Stromal cell of bone marrow (primary cell): ENCODE measurements at places on chromosomes 7 and 10.

GRCh38 chr10:23585186-23585585 is 146.3 kb downstream of the OTUD1 start:
- no peak for DNase-seq

DNA sequence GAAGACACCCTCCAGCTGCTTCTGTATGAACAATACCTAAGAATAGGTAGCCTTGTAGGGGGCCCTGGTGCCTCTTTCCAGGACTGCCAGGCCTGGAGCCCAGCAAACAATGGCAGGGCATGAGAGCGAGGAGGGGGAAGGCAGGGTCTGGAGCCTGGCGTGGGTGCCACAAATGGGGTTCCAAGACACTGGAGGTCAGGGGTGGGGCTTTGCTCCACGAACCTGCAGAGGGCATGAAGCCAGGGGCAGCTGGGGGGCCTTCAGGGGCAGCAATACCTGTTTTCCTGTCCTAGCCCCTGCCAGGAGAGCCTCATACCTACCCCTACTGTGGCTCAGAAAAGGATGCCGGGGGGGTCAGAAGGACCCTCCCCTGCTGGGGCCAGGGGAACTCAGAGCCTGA is 61.6 kb downstream of the SLC29A4 start:
- no peak for DNase-seq

DNA sequence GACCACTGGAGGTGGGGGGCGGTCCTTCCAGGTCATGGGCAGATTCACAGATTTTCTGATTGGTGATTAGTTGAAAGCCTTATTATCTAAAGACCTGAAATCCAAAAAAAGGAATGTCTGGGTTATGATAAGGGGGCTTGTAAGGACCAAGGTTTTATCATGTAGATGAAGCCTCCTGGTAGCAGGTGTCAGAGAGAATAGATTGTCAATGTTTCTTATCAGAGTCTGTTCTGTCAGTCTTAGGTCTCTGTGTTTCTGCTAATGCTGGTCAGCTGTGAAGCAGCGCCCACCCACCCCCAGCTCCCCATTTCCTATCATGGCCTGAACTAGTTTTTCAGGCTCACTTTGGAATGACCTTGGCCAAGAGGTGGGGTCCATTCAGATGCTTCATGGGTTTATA is 21.2 kb downstream of the TES start:
- DNase-seq = no peak

- DNase-seq = no peak
Measured at GRCh38 chr10:15253951-15254807, 85.7 kb upstream of the NMT2 start.

DNA sequence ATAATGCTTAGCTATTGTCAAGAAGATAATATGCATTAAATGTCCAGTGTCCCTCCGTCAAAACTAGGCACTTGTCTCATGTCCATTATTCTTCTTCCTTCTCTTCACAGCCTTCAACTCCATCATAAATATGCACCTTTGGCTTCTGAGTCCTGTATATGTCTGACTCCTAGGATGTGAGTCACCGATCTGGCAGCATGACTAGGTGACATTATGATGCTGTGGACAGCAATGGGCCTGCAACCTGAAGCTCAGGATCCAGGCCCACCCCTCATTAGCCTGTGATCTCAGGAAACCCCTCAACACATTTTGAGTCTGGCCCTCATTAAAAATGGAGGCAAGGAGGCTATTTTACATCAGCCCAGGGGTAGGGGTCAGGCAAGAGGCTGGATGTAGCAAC is 362.5 kb upstream of the ZMIZ1 start:
- no peak for DNase-seq

GRCh38 chr7:69204943-69205342 is 393.3 kb upstream of the AUTS2 start:
- peak; percentile 46 for DNase-seq

DNA sequence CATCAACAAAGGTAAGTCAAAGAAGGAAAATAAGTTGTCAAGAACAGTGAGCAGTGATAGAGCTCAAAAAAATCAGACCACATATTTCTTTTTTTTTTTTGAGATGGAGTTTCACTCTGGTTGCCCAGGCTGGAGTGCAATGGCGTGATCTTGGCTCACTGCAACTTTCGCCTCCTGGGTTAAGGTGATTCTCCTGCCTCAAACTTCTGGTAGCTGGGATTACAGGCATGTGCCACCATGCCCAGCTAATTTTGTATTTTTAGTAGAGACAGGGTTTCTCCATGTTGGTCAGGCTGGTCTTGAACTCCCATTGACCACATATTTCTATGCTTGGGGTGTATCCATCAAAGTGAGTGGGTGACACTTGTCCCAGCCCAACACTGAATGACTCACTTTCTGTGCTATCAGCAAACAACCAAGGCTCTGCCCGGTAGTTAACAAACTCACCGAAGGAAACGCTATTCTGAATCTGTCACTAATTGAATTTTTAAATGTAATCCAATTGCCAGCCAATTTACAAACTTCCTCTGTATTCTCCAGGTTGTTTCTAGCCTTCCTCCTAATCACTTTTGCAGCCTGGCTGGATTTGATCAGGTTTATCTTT is 19.6 kb upstream of the SMNDC1 start:
- DNase-seq = no peak

DNA sequence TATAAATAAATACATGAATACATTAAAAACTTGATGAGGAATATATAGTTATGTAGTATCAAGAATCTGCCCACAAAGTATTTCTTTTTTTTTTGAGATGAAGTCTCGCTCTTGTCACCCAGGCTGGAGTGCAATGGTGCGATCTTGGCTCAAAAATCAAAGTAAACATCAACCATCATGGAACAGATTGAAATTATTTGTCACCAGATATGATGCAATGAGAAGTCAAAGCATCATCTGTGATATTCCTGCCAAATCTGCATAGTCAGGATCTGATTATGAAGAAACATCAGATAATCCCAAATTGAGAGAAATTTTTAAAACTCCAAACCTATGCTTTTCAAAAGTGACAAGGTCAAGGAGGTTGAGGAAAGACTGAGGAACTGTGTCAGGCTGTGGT is 5.1 kb upstream of the CYP2C18 start:
- DNase-seq = no peak

GRCh38 chr10:12605580-12606405 is 256.4 kb downstream of the CAMK1D start:
- peak; percentile 85 for DNase-seq

- no peak for DNase-seq
Measured at GRCh38 chr7:37532636-37533035, 84.0 kb upstream of the ELMO1 start.

DNA sequence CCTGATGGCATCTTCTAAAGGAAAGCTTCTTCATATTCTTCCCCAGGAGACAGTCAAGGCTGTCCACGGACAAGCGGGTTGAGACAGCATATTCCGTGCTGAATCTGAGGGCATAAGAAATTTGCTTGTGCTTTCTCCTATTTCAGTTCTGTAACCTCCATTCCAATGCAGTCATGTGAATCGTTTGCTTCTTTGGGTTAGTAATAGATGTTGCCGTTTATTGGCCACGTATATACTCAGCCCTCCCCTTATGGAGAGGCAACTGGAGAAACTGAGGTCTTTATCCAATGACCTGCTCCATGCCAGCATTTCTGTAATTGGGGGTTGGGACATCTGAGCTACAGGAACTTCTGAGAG is 38.9 kb downstream of the LYZL1 start:
- DNase-seq = no peak

DNA sequence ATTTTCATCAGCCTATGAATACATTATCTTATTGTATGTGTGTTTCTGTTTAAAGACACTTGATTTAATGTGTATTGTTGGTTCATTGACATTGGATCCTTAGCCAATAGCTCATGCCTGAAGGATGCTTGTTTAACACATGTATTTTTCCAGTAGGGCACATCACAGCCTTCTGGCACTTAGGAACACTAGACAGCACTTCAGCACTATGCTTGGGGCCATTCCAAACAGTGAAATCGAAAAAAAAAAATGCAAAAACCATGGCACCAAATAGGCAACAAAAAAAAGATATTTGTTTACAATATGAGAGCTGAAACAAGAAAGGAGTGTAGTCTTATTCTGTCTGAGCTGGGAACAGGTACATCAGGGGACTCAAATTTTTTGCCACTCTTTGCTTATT is 262.8 kb downstream of the SLC25A13 start:
- no peak for DNase-seq

GRCh38 chr7:82669141-82669540 is 225.6 kb upstream of the CACNA2D1 start:
- DNase-seq = no peak

DNA sequence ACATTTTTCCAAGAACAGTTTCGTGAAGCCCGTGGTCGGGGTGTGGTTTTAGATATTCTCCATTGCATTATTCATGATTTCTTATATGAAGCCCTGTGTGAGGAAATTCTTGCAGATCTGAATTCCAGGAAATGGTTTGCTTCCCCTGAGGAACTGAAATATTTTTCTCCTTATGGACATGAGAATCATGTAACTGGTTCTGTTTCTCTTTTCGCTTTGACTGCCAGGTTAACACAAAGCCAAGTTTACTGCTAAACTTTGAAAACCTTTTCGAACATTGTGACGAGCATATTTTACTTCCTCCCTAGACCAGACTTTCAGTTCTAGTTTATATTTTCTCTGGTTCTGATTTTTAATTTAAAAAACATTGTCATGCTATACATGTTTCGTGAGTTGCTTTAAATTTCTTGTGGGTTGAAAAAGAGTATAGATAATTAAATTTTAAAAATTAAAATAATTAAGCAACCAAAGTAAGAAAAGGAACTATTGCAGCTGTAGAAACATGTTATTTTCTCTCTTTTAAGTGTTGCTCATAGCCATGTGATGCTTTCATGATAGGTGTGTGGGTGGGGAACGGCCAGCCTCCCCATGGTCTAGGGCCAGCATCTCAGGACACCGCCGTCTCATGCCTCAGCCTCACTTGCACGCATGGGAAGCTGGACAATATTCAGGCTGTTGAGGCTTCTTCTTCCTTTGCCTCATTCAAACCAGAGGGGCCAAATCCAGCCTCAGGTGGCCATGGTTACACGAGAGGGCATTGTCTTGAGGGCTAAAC is 97.1 kb downstream of the CREB5 start:
- DNase-seq = no peak

DNA sequence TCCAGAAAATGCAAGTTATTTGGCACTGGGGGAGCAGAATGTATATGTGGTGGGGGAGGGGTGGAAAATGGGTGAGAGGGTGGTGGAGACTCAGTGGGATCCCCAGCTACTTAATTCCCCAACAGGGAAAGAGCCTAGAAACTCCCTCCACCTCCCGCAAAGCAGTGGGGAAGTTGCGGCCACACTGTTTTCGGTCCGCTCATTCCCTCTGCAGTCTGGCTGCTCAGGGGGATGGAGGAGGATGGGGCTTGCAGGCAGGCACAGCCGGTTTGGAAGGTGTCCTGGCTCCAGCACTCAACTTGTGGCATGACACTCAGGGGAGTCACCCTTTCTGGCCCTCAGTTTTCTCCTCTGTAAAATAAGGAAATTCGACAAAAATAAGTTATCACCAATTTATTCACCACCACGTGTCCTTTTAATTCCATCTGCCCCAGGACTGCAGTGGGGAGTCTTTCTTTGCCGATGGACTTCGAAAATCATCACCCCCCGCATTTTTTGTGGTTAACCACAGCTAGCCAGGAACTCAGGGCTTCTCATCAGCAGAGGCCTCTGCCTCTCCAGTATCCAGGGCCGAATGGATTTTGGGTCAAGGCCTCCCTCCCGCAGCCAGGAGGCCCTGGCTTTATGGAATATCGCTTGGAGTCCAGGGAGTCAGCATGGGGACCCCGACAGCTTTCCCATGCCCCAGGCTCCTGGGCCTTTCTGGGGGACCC is 1.6 kb upstream of the HTRA1 start:
- DNase-seq = no peak

DNA sequence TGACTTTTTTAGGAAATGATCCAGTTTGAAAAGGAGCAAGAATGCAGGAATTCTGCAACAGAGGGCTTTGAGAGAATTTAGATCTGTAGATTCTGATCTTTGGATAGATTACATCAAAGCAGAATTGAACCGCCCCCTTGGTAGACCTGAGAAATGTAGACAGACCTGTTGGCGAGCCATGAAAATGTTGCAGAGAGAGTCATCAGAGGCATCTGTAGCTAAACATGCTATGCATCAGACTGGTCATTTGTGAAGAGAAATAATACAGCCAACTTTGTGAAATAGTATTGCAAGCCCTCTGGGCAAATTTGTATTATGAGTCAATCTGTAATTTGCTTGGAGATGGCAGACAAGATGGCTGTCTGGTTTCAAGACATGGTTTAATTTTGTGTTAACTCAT is 4.3 kb upstream of the C1GALT1 start:
- DNase-seq = no peak

- no peak for DNase-seq
Measured at GRCh38 chr7:17487343-17487742, 188.9 kb downstream of the AHR start.

DNA sequence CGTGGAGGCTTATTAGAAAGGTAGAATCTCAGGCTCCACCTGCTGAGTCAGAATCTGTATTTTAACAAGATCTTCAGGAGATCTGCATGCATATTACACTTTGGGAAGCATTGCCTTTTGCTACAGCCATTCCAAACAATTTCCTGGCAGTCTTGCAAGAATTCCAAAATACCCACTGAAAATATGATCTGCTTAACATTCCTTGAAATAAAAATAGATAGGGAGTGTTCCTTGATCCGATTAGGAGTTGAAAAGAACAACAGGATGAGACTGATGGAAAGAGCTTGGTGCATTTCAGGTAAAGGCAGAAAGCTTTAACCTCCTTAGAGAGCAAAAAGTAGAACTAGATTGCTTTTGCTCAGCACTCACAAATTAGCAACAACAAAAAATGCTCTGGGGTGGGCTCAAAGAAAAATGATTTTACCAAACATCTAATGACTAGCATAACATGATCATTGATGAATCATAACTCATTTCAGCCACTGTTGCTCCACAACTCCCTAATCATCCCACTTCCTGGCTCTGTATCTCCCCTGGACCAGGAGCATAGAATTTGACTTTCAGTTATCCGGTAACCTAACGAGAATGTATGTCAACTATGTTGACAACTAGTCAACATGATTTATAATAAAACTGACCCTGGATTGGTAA is 115.2 kb downstream of the RNLS start:
- no peak for DNase-seq

- no peak for DNase-seq
Measured at GRCh38 chr7:42961170-42961569, 29.0 kb downstream of the MRPL32 start.
